Suppressor macrophage treated with lipopolysaccharide for 4 hours (primary cell): ENCODE measurements at places on chromosomes 11 and 22.

DNA sequence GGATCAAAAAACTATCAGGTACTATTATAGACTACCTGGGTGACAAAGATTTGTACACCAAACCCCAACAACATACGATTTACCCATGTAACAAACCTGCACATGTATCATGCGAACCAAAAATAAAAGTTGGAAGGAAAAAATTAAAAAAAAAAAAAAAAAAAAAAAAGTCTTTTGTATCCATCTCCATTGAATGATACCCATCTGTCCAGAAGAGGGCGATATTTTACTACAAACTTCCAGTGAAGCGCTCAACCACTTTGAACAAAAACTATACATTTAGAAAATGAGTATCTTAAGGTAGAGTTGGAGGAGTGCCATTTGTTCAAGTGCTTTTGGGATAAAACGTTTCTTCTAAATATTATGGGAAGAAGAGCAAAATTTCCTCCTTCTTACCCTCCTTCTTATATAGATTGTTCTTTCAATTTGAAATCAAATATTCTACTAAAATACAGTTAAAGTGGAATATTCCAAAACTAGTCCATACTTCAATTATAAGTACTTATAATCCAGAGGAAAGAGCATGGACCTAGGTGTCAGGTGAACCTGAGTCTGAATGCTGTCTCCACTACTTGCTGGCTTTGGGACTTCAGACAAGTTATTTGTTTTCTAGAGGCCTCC, 23.3 kb downstream of the ARL14EP start:
- peak; percentile 79 for DNase-seq

- DNase-seq, result no peak
Measured at GRCh38 chr22:31618471-31619176, 43.4 kb downstream of the PISD start.

- peak; percentile 10 for DNase-seq
Measured at GRCh38 chr22:50102946-50103345, 13.1 kb downstream of the MOV10L1 start.

- peak; percentile 6 for DNase-seq
Measured at GRCh38 chr11:22807855-22808570, 21.6 kb downstream of the SVIP start.

GRCh38 chr11:59200423-59200746, 12.3 kb downstream of the MPEG1 start:
- DNase-seq, result no peak

- no peak for DNase-seq
Measured at GRCh38 chr11:69926376-69927050, 107.3 kb upstream of the FGF3 start.

DNA sequence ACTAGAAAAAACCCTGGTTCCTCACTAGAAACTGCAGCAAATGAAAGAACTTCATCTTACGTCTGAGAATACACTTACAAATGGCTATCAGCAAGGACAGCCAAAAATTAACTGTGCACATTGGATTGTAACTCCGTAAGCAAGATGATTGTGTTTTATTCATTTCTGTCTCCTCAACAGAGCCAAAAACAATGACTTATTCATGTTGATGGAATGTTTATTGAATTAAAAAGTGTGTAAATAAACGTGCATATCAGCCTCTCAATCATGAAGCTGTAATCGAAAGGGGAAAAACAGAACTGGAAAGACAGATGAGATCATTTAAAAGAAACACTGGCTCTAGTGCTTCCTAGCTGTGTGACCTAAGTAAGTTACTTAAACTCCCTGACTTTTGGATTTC, 307.5 kb upstream of the ZC3H12C start:
- no peak for DNase-seq

DNA sequence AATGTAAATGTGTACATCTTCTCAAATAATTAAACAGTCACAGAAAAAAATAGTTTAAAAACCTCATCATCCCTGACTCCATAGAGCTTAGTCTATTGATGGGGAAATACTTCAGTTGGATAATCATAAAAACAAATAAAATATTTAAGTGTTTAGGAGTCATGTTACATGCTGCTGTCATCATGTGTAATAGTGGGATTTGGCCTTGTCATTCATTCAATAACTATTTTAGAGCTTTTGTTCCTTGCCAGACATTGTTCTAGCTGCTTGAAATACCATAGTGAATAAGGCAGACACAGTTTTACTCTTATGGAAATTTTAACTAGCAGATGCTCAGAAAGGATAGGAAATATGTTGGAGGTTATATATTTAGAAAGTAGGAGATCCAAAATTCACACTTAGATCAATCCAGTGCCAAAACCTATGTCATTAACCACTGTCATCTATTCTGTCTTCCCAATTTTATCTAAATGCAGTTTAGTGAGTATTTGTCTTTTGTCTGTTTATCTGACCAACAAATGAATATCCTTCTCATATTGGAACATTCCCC, 324.7 kb downstream of the CASP12 start:
- no peak for DNase-seq

- no peak for DNase-seq
Measured at GRCh38 chr11:16295592-16295991, 60.8 kb downstream of the SOX6 start.

DNA sequence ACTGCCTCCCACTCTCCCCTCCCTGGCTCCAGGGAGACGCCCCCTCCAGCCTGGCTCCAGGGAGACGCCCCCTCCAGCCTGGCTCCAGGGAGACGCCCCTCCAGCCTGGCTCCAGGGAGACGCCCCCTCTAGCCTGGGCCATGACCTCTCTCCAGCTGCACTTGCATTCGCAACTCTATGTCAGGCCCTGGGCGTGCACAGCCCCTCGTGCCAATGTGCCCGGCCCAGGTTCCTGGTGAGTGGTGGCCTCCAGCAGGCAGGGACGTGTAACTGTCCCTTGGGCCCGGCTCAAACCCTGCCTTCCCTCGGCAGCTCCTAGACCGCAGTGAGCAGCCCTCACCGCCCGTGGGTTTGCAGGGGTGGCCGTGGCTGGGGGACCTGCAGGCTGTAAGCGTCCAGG, 6.9 kb downstream of the MUC6 start:
- DNase-seq, result no peak

DNA sequence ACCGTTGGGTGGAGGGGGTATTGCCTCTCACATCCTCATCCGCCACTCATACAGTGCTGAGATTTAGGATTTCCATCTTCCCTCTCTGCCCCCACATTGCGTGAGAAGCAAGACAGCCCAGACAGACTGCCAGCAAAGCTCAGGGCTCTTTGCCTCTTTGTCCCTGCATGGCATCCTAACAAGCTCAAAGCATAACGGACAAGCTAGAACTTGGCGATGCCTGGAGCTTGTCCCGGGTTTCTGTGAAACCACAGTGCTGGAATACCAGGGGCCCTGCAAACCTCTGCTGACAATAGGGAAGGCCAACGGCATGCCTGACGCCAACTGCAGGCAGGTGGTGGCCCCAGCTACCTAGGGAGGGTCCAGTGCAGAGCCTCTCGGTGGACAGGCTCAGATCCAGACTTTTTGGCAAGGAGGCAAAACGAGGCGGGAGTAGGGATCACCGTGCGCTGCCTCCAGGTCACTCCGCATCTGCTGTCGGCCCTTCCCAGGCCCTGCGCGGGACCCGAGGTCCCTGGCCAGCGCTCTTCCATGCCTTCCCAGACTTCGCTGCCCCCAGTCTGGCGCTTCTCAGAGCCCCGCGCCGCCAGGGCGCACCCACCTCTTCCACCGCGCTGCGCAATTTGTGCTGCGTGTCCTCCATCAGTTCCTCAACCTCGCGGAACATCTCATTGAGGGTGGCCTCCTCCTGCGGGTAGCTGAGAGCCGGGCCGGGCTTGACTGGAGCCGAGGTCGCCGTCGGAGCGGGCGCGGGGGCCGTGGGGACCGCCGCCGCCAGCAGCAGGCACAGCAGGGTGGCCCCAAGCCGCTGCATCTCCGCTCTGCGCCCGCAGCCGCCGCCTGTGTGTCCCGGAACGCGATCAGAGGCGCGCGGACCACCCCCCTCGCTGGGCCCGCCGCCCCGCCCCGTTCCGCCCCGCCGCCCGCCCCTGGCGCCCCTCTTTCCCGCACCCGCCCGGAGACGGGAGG, at the start of gene DKK3:
Gene DKK3 (minus strand): TSS at position 858 of the 969 bp plus-strand sequence. CDS start 44 bp downstream, at position 814.
- no peak for DNase-seq

- DNase-seq, result peak; percentile 82
Measured at GRCh38 chr11:350723-351255, 18.5 kb upstream of the B4GALNT4 start.

GRCh38 chr11:66727282-66728037, 1.6 kb downstream of the SPTBN2 start:
- peak; percentile 35 for DNase-seq

GRCh38 chr11:132576706-132577105, 955.6 kb downstream of the OPCML start:
- DNase-seq, result no peak

DNA sequence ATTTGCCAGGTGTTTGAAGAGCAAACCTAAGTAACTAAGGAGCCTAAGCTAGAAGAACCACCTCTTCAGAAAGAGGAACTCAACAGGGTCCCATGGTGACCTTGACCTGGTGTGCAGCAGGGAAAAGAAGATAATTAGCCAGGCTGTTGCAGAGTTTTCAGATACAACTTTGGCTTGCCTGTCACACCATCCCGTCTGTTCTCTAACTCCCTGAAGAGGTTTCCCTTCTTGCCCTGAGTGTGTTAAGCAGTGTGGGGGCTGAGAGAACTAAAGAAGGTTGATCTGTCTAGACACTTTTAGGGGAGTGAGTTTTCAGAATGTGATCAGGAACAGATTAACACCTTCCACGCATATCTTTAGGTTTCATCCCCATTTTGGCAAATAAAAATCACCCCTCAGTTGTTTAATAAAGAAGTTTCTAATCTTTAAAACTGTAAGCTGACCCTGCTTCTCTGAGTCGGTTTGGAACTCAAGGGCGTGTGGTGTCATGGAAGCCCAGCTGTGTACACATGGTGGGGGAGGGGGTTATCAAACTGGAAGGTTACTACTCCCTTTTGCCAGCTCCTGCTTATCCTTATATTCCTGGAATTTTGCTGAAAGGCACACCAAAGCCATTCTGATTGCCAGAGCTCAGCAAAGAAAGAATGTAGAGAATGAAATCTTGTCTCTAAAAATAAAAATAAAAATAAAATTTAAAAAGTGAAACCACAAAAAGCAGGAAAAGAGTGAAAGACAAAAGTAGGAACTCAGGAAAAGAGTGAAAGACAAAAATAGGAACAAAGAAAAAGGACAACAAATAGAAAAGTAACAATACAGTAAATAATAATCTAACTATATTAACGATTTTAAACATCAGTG, 70.2 kb downstream of the DBX1 start:
- DNase-seq, result no peak

- no peak for DNase-seq
Measured at GRCh38 chr11:128246810-128247594, 340.4 kb downstream of the ETS1 start.

DNA sequence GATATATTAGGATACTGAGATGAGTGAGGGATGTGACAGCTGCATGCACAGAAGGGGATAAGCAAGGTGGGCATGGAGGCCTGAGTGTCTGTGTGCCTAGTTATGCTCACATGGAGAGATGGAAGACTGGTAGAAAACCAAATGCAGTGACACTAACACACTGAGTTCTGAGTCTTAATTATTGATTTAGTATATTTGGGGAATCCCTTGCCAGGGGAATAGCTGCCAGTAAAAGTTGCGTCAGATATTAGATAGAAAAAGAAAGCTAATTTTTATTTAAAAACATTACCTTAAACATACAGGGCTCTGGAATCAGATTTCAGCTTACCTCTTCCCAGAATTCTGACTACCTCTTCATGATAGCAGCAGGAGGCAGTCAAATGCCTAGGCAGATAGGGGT, 620.5 kb downstream of the METTL15 start:
- no peak for DNase-seq

GRCh38 chr11:17850336-17850735, 115.8 kb downstream of the KCNC1 start:
- no peak for DNase-seq

DNA sequence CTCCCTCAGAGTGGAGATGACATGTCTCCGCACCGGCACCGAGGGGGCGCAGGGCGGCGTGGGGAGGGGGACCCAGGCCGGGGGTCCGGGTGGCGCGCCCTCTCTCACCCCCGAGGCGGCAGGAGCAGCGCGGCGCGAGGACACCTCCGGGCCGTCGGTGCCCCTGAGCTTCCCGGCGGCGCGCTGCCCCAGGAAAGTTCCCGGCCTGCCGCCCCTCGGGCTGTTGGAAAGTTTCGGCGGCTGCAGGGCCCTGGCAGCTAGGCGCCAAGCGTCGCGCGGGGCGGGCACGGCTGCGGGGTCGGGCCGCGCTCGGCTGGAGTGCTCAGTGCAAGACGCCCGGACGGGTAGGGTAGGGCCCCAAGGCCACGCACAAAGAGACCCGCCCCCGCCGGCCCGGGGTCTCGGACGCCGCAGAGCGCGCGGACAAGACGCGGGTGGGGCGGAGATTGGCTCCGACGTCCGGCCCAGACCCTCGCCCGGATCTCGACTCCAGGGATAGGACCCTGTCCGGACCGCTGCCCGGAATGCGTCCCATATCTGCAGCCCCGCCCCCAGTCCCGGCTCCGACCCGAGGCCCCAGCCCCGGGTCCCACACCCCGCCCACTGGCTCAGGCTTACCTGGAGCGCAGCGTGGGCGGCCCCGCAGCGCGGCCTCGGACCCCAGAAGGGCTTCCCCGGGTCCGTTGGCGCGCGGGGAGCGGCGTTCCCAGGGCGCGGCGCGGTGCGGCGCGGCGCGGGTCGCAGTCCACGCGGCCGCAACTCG, 471 bp downstream of the ARVCF start:
- no peak for DNase-seq

- peak; percentile 75 for DNase-seq
Measured at GRCh38 chr11:46006418-46007070, 84.1 kb downstream of the LARGE2 start.

GRCh38 chr11:112267188-112267591, 6.5 kb upstream of the PLET1 start:
- DNase-seq, result no peak

- peak; percentile 25 for DNase-seq
Measured at GRCh38 chr22:31496735-31497146, 405 bp downstream of the SFI1 start.

DNA sequence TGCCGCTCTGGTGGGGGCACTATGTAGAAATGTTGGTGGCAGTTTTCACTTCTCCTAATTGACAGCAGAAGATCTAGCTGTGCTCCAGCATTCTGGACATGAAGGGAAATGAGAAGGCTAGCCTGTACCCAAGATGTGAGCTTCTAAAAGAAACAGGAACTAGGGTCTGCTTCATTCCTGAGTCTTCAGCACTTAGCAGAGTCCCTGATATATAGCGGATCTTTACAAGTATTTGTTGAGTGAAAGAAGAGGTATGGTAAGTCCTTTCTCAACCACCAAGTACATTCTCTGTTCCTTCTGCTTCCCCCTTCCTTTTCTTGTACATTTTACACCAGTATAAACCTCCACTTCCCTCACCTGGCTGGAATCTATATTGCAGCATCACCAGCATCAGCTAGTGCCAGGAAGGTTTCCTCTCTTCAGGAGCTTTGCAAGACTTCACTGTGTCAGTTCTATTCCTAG, 408.3 kb upstream of the CADM1 start:
- DNase-seq, result peak; percentile 82
